Stimulated activated naive B cell treated with anti-CD40 and anti-IgM and Interleukin-4, amounts not matched to agents 10 μg/mL and 1 μg/mL and 100 μg/mL, for 72 hours (primary cell): ENCODE measurements at places on chromosomes 6 and 20.
A peak's percentile ranks its signal among the peaks of the same experiment; 100 is the strongest.

GRCh38 chr6:43215066-43215465 is 14.2 kb downstream of the DNPH1 start:
- DNase-seq, result no peak

DNA sequence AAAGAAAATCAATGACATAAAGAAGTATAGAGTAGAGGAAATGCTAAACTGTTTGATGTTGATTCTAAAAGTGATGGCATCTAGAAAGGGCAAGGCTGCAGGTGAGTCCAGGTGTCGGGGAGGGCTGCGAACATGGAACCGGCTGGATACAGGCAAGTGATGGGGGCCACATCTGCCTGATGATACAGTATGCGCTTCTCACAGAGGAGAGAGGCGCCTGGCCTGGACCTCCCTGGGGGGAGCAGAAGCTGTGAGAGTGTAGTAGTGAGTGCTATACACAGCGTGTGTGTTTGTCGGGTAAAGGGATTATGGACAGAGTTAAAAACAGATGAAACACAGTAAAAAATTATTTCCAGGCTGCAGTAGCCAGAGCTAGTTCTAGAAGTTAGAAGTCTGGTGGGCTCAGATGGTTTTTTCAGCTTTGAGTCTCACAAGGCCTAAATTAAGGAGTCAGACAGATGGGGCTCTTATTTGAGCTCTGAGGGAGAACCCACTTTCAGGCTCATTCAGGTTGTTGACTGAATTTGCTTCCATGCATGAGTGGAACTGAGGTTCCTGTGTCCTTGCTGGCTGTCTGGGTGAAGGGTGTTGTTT is 195.8 kb upstream of the ARG1 start:
- no peak for DNase-seq

GRCh38 chr6:163263998-163264661 is 150.4 kb upstream of the QKI start:
- DNase-seq, result no peak

DNA sequence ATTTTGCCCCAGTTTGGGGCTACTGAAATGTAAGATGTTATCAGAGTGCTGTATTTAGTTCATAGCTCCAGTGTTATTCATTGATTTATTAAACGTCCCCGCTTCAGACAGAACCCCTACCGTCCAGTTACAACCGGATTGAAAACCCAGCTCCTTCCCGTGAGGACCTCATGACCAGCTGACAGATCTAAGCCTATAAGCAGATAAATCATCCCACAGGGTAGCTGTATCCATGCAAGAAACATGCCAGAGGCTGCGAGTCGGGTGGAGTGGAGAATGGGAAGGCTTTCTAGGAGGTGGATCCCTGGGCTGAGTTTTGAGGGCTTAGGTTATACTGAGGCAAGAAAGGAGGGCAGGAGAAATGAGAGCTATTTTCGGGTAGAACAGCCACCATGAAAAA is 260.0 kb downstream of the ARID1B start:
- DNase-seq, result no peak

DNA sequence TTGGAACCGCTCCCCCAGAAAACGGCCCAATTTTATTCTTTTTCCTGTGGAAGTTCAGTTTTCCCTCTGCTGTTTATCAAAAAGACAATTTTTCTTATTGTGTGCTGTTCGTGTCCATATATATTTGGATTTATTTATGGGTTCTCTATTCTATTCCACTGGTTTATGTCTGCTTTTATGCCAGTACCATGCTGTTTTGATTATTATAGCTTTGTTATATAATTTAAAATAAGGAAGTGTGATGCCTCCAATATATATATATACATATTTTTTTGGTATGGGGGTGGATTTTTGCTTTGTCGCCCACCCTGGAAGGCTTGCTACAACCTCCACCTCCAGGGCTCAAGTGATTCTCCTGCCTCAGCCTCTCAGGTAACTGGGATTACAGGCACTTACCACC is 103.3 kb downstream of the TFAP2B start:
- DNase-seq, result no peak

GRCh38 chr20:52103335-52103912 is 88.2 kb downstream of the ZFP64 start:
- DNase-seq, result no peak

- DNase-seq, result no peak
These were observed 35.1 kb downstream of the TMEM14A start for GRCh38 chr6:52706001-52706400.

- DNase-seq, result no peak
These were observed 108.2 kb upstream of the NFATC2 start for GRCh38 chr20:51650685-51651134.

GRCh38 chr6:35751594-35751993 is 14.8 kb downstream of the ARMC12 start:
- no peak for DNase-seq

- DNase-seq, result no peak
These were observed 55.0 kb upstream of the VSX1 start for GRCh38 chr20:25136643-25137559.

GRCh38 chr6:141634269-141634668 is 498.5 kb upstream of the GJE1 start:
- no peak for DNase-seq

DNA sequence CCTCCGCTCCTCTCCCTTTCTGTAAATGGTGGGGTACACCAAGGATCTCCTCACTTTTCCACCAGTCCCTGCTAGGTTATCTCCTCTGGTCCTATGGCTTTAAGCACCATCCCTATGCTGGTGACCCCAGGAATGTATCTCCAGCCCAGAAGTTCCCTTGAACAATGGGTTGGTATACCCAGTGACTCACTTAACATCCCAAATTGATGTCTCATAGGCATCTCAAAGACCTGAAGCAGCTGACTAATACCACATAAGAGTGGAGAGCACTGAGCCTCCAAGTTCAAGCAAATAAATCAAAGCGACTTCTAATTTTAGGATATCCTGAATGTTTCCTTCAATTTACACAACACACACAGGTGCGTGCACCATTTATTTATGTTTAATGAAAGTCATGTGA is 48.3 kb downstream of the ADGRF1 start:
- no peak for DNase-seq

DNA sequence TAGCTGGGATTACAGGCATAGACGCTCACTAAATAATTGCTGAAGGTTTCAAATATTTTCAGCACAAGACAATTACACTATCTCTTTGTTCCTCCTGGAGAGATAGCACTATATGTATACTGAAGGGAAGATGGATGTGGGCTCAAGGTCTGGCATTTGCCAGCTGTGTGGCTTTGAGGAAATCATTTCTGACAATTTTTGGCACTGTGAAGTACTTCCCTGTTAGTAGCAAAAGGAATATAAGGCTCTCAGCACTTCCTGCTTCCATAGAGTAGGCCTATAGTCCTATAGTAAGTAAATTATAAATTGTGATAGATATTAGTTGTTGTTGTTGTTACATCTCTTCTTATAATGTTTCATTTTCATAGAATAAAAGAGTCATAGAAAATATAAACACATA is 271.1 kb downstream of the SAMD5 start:
- no peak for DNase-seq

- DNase-seq, result peak; percentile 75
These were observed 8.3 kb downstream of the PI16 start for GRCh38 chr6:36962874-36963273.

GRCh38 chr6:166673309-166673708 is 46.3 kb upstream of the RPS6KA2 start:
- DNase-seq, result no peak

GRCh38 chr20:9474835-9475415 is 39.5 kb upstream of the LAMP5 start:
- no peak for DNase-seq

GRCh38 chr20:18858816-18859215 is 45.2 kb downstream of the SCP2D1 start:
- no peak for DNase-seq

- DNase-seq, result no peak
These were observed 24.0 kb downstream of the DNMT3B start for GRCh38 chr20:32786059-32786760.

GRCh38 chr20:14383335-14383734 is 45.9 kb upstream of the FLRT3 start:
- no peak for DNase-seq

GRCh38 chr6:84512391-84512790 is 252.0 kb downstream of the TBX18 start:
- no peak for DNase-seq

- no peak for DNase-seq
These were observed 19.2 kb upstream of the SCP2D1 start for GRCh38 chr20:18794428-18794787.
